ENCODE measurements at places on chromosomes 16 and 17.

DNA sequence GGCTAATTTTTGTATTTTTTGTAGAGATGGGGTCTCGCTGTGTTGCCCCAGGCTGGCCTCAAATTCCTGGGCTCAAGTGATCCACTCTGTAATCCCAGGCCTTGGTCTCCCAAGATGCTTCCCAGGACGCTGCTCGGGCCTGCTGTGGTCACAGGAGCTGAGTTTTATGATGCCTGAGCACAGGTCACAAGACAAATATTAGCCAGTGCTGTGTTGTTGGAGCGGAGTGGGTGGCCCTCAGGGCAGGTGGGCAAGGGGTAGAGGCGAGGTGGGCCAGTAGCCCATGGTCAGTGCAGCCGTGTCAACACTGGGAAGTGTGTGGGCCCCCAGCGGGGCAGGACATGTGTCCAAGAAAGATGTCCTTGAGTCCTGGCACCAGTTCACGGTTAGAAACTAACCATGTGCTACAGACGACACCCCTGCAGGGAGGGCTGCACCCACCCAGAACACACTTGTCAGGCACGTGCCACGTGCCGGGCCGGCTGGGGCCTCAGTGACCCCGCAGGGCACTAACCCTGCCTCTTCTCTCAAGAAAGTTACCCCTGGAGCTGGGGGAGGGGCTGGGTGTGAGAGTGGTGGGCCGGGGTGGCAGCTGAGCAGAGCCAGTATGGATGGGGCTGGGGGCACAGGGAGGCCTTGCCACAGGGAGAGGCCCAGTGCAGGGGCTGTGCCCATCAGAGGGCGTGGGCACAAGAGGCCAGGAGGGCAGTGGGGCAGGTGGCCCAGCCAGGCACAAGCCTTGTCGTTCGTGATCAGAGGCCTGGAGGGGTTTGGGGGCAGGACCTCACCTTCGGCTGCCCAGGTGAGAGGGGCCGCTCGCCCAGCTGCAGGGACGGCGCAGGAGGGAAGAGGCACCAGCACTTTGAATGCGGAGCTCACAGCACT, 103.1 kb upstream of the CHMP6 start:
- DNase-seq, result no peak

DNA sequence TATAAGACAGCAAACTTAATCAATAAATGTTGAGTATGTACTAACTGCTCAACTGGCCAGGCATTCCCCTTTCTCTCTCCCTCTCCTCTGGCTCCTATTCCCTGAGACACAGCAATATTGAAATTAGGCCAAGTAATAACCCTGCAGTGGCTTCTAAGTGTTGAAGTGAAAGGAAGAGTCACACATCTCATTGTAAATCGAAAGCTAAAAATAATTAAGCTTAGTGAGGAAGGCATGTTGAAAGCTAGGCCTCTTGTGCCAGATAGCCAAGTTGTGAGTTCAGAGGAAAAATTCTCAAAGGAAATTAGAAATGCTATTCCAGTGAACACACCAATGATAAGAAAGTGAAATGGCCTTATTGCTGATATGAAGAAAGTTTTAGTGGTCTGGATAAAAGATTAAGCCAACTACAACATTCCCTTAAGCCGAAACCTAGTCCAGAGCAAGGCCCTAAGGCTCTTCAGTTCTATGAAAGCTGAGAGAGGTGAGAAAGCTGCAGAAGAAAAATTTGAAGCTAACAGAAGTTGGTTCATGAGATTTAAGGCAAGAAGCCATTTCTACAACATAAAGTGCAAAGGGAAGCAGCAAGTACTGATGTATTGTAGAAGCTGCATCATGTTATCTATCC, 35.4 kb upstream of the ABCC11 start:
- DNase-seq, result no peak

DNA sequence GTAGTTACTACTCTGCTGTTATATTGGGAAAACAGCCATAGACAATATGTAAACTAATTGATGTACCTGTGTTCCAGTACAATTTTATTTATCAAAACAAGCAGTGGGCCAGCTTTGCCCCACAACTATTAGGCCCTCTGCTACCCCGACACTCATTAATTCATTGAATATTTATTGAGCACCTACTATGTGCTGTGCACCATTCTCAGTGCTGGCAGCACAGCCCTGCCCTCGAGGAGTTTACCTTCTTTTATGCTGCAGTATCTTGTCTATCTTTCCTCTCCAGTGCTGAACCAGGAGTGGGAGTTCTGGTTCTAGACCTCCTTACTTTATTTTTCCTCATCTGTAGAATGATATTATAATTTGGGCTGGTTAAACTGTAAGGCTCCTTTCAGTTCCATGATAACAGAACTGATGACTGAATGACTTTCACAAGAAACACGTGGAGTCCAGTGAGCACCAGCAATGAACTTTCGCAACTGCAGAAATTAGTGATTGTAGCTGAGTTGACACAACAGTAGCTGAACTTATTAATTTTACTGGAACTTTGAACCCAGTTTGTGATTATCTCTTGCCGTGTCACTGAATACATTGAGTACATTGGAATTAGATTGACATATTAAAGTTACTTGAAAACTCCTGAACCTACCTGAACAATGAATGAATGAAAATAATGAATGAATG, 2.4 kb downstream of the GOSR2 start:
- DNase-seq, result no peak

DNA sequence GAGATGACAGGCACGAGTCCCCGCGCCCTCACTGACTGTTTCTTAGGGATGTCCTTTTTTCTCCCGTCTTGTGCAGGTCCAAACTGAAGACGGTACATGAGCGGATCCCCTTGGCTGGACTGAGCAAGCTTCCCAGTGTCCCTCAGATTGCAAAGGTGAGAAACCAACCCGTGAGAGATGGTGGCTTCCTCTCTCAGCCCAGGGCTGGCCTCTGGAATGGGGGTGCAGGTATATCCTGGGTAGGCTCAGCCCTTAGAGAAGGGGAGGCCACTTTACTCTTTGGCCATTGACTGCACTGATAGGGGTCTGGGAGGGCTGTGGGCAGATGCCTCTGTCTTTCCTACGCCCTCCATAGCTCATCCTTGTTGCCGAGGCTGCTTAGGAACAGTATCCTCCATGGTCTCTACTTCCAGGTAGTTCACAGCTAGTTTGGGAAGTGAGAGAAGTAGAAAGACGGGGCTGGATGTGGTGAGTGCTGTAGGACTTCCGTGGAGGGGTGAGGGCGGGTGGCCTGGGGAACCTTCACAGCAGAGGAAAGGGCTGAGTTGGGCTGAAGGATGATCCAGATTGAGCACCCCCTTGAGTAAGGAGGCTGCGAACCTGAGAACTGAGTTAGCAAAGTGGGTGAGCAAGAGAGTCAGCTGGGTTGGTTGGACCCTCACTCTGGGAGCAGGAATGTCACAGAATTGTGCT, 83.0 kb downstream of the OR1D5 start:
- DNase-seq, result no peak

GRCh38 chr17:5219536-5219935, 15.1 kb downstream of the SCIMP start:
- DNase-seq, result no peak

- no peak for DNase-seq
These were observed 54.6 kb downstream of the ACTG1 start for GRCh38 chr17:81457917-81458555.

- DNase-seq, result no peak
These were observed 13.5 kb downstream of the SPATA32 start for GRCh38 chr17:45248132-45248957.

DNA sequence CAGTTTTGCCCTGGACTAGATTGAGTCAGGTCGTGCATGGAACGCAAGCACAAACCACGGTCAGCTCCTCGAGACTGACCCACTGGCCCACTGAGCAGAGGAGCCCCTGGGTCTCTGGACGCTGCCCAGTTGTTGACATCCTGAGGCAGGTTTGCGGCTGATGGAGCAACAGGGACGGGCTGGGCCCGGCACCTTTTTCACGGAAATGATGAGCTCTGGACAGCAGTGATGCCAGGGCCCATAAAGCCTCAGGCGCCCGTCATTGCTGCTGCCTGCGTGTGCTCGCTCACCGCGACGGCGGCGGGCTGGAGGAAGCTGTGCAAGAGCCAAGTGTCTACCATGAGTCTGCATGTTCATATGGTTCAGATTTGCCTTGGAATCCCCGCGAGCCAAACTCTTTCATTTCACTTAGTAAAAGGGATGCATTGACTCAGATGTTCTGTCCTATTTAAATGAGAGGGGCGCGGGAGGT, 30.8 kb upstream of the CRISPLD2 start:
- DNase-seq, result no peak

DNA sequence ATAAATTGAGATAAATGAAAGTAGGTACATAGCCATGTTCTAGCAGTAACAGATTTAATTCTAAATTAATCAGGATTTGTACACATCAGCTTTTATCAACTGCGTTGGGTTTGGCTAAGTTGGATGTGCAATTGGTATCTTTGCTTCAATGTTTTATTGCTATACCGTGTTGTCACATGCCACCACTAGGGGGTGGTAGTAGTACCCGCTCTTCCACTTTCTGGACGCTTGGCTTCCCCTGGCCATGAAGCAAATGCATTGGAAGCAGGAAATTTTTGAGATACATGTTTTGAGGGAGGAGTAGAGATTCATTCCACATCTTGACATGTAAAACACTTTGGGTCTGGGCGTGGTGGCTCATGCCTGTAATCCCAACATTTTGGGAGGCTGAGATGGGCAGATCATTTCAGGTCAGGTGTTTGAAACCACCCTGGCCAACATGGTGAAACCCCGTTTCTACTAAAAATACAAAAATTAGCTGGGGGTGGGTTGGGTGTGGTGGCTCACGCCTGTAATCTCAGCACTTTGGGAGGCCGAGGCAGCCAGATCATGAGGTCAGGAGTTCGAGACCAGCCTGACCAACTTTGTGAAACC, 58.6 kb downstream of the EMP2 start:
- peak; percentile 66 for DNase-seq

DNA sequence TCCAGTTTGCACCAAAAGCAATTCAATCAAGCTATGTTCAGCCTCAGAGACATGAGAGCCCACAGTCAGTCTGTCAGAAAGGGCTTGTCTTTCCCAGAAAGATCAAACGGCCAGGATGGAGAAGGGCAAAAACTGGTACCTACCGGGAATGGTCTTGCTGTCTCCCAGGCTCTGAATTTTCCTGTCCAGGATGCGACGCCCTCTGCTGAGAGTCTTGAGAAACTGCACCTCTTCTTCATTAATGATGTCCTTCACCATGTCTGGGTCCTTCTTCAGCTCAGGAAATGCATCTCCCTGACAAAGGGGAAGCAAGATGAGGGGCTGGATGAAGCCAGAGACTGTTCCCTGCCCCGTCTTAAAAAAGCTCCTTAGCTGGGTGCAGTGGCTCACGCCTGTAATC, 15.8 kb upstream of the EXOSC6 start:
- peak; percentile 66 for DNase-seq

GRCh38 chr17:82441691-82442487, 8.7 kb downstream of the CYBC1 start:
- DNase-seq, result no peak

GRCh38 chr17:21106316-21106715, 20.4 kb upstream of the DHRS7B start:
- no peak for DNase-seq

- DNase-seq, result no peak
These were observed 6.0 kb upstream of the TXNDC11 start for GRCh38 chr16:11748404-11749254.

GRCh38 chr17:28992625-28993600, 12.9 kb downstream of the SEZ6 start:
- DNase-seq, result peak; percentile 42

DNA sequence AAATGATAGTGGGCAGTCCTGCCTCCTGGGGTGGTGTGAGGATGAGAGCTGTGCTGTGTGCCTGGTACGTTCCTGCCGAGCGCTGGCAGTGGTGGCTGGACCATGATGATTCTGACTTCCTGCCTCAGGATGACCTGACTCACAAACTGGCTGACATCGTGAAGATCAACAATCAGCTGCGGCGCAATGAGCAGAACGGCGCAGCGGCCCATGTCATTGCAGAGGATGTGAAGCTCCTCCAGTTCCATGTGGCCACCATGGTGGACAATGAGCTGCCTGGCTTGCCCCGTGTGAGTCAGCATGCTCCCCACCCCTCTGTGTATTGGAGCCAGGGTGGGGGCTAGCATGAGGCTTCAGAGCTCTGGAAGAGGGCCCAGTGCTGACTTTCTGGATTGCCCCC, 13.1 kb downstream of the POLR2A start:
- DNase-seq, result no peak

- DNase-seq, result no peak
These were observed 44.9 kb downstream of the DNAH17 start for GRCh38 chr17:78532311-78532710.

- no peak for DNase-seq
These were observed 8.7 kb upstream of the UBE2G1 start for GRCh38 chr17:4375039-4375748.

DNA sequence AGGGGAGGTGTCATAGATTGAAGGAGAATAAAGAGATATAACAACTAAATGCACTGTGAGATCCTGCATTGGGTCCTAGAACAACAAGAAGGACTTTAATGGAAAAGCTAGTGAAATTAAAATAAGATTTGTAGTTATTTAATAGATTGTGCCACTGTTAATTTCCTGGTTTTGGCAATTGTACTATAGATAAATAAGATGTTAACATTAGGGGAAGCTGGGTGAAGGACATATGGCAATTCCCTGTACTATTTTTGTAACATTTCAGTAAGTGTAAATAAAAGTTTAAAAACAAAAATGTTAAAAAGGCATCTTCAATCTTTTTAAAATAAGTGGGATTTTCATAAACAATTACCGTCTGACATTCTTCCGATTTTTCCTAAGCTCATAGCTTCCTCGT, 258.4 kb upstream of the AXIN2 start:
- no peak for DNase-seq

DNA sequence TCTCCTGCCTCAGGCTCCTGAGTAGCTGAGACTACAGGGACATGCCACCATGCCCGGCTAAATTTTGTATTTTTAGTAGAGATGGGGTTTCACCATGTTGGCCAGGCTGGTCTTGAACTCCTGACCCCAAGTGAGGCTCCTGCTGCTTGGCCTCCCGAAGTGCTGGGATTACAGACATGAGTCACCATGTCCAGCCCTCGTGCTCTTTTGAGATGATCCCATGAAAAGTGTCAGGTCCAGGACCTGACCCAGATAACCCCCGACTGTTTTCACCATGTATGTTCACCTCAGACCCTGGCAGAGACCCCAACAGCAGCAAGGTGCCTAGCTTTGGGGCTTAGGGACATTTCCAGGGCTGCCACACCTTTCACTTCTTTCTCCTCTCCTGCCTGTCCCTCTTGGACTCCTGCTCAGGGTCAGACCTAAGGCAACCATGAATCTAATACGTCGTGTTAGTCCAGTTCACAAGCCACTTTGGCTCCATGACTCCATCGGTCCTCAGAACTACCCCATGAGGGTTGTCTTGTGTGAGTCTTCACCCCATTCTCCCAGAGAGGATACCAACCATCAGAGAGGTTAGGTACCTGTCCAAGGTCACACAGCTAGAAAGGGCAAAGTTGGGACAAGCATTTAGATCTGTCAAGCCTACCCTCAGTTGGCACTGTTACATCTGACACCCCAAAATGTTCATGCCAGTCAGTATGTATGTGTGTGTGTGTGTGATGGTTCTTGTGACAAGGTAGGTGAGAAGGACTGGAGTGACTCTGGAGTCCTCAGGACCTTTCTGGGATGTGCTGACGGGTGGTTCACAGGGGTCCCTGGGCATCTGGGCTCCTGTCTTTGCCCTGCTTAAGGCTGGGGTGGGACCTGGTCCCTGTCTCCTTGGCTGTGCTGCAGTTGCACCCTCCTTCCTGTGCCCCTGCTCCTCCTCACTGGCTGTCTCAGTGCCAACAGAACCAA, 23.1 kb upstream of the MAP3K14 start:
- peak; percentile 37 for DNase-seq

Measured in adrenal gland (tissue), 19 donors.